ENCODE measurements at places on chromosomes 3 and 15. TPM values are rescaled to one million over a fixed set of nuclear protein-coding genes. Genes with fewer than 3 reads are reported as not detected.

DNA sequence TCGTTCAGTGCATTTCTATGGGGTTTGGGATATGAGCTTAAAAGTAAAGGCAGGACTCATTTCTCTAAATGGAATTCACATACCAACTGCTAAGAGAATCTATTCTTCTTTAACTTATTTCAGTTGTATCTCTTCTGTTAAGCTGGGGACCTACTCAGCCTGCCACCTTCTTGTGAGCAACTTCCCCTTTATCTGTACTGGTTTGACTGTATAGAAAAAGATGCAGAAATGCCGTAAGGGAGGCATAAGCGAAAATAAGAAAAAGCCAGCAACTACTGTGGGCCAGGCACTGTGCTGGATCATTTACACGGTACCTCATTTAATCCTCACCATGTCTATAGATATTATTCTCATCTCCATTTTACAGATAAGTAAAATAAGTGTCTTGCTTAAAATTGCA lies 38.4 kb downstream of the RBMS3 start:
- DNase-seq, result no peak

- DNase-seq, result no peak
These were observed 85.1 kb downstream of the CCK start for GRCh38 chr3:42180901-42181300.

DNA sequence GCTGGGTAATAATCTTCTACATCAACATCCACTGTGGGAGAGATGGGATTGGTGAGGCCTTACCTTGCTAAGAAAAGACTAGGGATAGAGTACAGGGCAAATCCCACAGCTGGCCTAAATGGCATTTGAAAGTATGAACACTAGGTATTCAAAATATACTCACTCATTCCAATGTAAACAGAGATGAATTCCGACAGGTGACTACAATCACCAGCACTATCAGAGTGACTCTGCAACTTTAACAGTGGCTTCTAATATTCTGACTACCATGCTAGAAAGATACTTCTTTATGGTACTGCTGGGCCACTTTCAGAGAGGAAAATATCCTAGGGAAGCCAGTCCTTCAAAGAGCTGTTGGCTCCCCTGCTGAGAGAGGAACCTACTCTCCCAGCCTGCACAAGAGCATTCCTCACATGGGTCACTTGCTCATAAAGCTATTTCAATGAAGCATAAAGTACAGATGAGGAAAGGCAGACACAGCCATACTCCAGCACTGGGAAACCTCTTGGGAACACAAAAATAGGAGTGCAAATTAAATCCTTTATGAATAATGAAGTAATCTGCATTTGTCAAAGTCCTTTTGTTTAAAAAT lies 21.5 kb upstream of the MAN2C1 start:
- no peak for DNase-seq

GRCh38 chr3:108450444-108450843 lies 60.0 kb downstream of the MYH15 start:
- DNase-seq, result no peak

DNA sequence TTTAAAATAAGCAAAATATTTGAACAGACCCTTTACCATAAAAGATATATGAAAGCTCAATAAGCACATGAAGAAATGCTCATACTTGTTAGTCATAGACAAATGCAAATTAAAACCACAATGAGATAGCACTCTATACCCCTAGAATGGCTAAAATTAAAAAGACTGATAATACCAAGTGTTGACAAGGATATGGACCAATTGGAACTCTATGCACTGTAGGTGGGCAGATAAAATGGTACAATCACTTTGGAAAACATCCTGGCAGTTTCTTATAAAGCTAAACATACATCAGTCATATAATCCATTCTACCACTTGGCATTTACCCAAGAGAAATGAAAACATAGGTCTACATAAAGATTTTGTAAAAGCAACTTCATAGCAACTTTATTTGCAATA lies 293.0 kb upstream of the TLE3 start:
- DNase-seq, result no peak

DNA sequence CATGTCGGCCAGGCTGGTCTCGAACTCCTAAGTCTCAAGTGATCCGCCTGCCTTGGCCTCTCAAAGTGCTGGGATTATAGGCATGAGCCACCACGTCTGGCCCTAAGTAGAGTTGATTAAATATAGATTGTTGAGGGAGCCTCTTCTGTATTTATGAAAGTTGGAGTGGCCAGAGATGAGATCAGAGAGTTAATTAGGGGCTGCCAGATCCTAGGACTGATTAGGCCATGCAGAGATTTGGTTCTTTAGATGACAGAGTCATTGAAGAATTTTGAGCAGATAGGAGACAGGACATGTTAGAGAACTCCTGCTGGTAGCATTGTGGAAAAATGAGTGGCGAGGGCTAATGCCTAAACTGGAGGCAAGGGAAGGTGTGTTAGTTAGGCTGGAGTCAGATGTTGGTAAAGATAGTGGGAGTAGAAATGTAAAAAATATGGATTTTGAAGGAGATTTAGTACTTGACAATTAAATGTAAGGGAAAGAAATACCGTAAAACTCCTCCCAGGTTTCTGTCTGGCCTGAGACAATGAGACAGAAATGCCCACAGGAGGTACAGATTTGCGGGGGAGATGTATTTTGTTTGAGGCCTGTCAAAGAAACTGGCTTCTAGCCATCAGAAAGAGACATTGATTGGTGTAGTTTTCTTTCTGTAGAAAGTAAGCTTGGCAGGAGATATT lies 23.4 kb downstream of the SACM1L start:
- DNase-seq, result no peak

- no peak for DNase-seq
These were observed 636.8 kb downstream of the MECOM start for GRCh38 chr3:169026543-169027182.

DNA sequence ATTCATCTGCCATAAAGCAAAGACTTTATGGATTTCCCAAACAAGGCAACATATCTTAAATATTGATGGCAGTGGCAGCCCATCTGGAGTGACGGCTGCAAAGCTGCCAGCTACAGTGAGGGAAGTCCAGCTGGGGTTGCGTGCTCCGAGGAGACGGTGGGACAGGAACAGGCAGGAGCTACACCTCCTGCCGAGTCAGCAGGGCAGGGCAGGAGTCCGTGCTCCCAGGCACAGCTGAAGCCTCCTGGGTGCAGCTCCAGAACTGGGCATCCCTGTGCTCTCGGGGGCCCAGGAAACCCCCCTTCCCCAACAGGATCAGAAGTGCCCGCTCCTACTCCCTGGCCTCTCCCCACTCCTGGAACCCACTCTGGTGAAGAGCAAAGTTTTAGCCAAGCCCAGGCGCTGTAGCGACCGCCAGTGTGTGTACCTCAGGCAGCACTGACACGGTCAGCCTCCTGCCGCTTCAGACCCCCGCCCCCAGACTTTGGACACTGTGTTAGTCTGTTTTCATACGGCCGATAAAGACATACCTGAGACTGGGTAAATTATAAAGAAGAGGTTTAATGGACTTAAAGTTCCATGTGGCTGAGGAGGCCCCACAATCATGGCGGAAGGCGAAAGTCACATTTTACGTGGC lies 556.4 kb upstream of the CCDC54 start:
- no peak for DNase-seq

DNA sequence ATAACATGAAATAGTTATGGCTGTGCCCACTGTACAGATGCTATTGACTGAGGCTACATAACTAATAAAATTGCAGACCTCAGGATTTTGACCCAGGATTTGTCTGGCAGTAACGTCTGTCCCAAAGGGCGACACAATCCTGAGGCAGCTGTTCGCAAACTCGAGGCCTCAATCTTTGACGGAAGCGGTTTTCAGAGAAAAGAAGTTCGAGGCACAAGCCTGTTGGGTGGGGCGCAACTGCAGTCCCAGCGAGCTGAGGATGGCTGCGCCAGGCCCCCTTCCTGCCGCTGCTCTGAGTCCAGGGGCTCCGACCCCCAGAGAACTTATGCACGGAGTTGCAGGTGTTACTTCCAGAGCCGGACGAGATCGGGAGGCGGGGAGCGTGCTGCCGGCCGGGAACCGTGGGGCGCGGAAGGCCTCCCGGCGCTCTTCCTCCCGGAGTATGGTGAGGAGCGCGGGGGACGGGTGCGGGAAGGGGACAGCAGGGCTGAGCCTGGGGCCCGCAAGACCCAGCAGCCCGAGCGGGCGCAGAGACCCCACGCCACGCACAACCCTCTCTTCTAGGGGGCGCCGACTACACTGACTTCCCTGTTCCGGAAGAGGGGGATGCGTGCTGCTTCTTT lies at the start of gene PARP15:
Gene PARP15, plus strand, starts transcription at position 242 of the 623 bp plus-strand sequence. Its CDS starts 18 bp downstream, at position 260.
- no peak for DNase-seq

GRCh38 chr3:112013784-112014143 lies 15.0 kb downstream of the TAGLN3 start:
- DNase-seq, result no peak

GRCh38 chr3:42764561-42765295 lies 8.3 kb downstream of the CCDC13 start:
- no peak for DNase-seq

DNA sequence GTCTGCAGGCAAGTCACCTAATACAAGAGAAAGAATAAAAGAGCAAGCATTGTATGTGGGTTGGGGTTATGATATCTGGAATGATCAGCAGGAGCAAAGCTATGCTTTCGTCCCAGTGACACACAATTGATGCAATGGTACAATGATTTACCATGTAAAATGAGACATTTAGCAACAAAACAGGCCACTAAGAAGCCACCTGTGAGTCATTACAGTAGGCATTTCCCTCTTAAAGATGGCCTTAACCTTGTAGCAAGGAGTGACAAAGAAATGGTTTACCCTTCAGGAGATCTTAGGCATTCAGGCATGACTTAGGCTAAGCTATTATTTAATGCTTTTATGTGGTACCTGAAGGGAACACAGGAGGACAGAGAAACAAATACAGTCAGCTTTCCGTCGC lies 373.3 kb upstream of the RBMS3 start:
- no peak for DNase-seq

DNA sequence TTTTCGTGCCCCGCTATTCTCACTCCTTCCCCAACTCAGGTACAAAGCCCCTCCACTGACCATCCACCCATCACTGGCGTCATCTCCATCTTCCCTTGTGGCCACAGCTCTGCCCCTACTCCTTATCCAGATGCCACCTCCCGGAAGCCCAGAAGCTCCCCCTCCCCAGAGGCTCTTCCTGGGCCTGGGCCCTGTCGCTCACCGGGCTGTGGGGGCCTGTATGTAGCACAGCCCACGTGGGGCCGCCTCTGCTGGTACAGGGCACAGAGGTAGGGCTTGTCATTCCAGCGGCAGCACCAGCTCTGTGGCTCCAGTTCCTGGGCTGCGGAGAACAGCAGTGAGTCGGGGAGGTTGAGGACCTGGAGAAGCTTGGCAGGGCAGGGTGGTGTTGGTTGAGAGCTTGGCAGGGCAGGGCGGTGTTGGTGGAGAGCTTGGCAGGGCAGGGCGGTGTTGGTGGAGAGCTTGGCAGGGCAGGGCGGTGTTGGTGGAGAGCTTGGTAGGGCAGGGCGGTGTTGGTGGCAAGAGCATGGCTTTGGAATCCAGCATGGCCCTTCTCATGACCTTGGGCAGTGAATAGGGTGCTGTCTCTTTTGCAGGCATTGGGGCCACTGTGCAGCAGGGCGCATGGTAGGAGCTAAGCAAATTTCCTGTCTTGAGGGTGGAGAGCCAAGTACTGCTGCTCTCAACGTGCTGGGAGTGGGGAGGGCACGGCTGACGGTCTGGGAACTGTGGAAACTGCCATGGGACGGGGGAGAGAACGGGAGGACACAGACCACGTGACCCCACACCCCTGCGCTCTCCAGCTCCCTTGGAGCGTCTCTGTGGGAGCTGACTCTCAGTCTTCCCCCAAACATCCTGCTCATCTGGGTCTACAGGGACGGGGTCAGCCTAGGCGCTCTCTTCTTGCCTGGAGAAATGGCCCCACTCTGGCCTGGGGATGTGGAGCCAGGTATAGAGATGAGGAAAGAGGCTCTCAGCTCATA lies 43.4 kb downstream of the MUC20 start:
- DNase-seq, result no peak

The NLGN1 gene
- not detected for polyA plus RNA-seq

The ARHGAP31 gene
- polyA plus RNA-seq, result not detected

The CFAP161 gene
- 62.1 TPM for polyA plus RNA-seq

The ARIH1 gene
- 29.9 TPM for polyA plus RNA-seq

The CDC25A gene
- polyA plus RNA-seq, result 34.7 TPM

The AADAC gene
- polyA plus RNA-seq, result not detected

The AMOTL2 gene
- polyA plus RNA-seq, result not detected
